ENCODE measurements at places on chromosomes 6 and 20. TPM values are rescaled to one million over a fixed set of nuclear protein-coding genes. Genes with fewer than 3 reads are reported as not detected.

PRKN gene
- total RNA-seq, result 2.1 TPM

PHACTR1 gene
- 18.9 TPM for total RNA-seq

ULBP2 gene
- 6.5 TPM for total RNA-seq

PGK2 gene
- not detected for total RNA-seq

RIMS1 gene
- 0.93 TPM for total RNA-seq

THBS2 gene
- 0.14 TPM for total RNA-seq

GPLD1 gene
- 0.43 TPM for total RNA-seq

EPPIN gene
- total RNA-seq, result not detected

IP6K3 gene
- not detected for total RNA-seq

SEMG2 gene
- total RNA-seq, result not detected

CCN2 gene
- total RNA-seq, result 711 TPM

HSF2 gene
- total RNA-seq, result 28.5 TPM

ENPP3 gene
- not detected for total RNA-seq

BMP7 gene
- not detected for total RNA-seq

PPIL6 gene
- total RNA-seq, result 0.27 TPM

PAX1 gene
- total RNA-seq, result not detected

ADGRF4 gene
- not detected for total RNA-seq

TREML1 gene
- not detected for total RNA-seq

TRIM31 gene
- not detected for total RNA-seq

FAM110A gene
- 4.4 TPM for total RNA-seq

SMOC2 gene
- total RNA-seq, result not detected

BMP2 gene
- total RNA-seq, result 41.5 TPM

AIF1 gene
- total RNA-seq, result not detected

TCF21 gene
- not detected for total RNA-seq

AGPAT4 gene
- total RNA-seq, result 9.2 TPM

CEP43 gene
- total RNA-seq, result 23.5 TPM

FLRT3 gene
- 0.14 TPM for total RNA-seq

ZKSCAN3 gene
- 3.4 TPM for total RNA-seq

DUSP15 gene
- total RNA-seq, result not detected

BCKDHB gene
- total RNA-seq, result 19.5 TPM

All from thoracic aorta endothelial cell (primary cell).